GM13976 (cell line): ENCODE measurements at places on chromosomes 5 and 9.

DNA sequence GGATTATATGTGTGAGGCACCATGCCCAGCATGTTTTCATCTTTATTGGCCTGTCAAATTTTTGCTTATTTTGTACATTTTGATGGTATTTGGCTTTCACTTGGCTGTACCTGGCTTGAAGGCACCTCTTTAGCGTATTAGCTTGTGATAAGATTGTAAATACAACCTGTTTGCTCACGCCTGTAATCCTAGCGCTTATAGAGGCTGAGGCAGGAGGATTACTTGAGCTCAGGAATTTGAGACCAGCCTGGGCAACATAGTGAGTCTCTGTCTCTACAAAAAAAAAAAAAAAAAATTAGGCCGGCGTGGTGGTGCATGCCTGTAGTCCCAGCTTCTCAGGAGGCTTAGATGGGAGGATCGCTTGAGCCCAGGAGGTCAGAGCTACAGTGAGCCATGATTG lies 11.3 kb downstream of the SEC24A start:
- no peak for DNase-seq

DNA sequence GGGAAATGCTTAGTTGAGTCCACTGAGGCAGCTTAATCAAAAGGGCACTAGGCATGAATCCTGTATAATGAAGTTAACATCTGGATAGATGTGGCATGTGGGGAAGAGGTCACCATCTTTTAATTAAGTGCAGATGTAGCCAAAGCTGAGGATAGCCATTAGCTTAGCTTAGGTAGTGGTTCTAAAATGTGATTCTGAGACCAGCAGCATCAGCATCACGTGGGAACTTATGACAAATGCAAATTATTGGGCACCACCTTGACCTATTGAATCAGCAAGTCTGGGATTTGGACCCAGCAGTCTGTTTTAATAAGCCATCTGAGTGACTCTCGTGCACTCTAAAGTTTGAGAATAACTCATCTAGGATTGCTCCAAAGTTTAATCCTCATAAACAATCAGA lies 63.8 kb downstream of the SNCAIP start:
- DNase-seq: no peak

DNA sequence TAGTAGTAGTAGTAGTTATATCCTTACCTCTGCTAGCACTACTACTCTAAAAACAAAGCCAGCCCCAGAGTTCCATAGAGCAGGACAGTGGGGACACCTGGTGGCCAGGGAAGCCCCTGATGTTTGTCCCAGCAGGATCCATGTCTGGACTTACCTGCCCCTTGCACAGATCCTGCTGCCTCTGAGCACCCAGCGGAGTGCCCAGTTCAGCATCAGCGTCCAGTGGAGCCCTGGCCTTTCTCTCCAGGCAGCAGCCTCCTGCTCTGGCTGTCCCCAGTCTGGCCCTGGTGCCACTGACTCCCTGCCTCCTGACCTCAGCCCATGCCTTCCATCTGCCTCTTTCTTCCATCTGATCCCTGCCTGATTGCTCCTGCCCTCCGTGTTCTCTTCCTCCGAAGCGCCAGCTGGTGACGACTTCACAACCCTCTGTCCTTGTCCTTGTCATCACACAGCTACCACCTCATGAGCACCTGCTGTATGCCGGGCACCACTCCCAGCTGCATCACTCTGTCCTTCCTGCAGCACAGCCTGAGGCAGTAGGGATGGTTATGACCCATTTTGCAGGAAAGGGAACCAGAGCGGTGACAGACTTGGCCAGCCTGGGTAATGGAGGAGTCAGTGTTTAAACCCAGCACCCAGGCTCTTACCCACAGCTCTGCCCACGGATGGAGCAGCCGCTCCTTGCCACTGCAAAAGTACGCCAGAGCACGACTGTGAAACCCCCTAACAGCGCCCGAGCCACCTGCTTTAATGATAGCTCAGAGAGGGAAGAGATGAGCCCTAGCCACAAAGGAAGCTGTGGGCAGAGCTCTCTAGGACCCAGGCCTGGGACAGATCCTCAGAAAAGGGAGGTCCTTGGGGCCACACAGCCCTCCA lies 11.5 kb downstream of the SARDH start:
- DNase-seq: peak; percentile 76

GRCh38 chr5:100772006-100772405 lies 131.1 kb downstream of the ST8SIA4 start:
- no peak for DNase-seq

DNA sequence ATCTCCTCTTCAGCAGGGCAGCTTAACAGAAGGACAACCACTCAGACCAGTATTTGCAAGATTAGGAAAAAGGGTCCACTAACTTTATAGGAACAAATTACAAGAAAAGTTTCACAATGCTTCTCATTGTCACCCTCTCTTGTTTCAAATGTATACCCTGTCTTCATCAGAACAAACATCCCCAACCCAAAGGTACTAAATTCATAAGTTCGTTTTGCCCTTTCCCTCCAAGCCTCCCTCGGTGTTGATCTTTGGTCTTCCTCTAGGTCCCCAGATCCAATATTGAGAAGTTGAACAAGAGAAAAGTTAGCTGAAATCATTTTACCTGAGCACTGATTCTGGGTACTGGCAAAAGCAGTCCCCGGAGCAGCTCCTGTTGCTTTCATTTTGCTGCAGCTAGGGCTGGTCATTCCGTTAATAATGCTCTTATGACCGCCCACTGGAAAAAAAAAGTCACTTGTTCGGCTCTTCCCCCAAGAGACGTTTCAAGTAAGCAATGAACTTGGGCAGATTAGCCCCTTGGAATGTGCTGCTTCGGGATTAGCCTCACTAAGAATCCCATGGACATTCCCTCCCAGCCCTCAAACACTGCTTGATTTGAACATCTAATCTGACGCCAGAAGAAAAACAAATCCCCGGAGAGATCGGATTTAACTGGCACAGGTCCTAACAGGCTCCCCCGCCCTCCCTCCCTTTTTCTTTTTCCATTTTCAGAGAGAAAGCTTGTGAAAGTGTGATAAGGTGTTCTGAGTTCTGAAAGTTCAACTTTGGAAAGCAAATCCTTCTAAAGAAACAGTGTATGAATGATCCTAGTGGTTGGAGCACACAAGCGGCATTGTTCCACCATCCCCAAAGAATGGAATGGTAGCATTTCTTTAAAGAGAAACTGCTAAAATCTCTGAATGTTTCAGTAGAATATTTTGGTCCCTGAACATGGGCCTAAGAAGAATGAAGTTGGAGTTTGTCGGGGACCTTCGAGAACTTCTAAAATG lies 252.5 kb downstream of the TRPM3 start:
- no peak for DNase-seq

DNA sequence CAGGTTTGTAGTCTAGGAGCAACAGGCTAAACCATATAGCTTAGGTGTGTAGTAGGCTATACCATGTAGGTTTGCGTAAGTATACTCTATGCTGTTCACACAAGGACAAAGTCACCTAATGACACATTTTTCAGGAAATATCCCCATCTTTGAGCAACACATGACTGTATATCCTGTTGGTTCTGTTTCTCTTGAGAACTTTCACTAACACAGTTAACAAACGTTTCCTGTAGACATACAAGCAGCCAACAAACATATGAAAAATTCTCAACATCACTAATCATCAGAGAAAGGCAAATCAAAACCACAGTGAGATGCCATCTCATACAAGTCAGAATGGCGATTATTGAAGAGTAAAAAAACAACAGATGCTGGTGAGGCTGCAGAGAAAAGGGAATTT lies 68.2 kb downstream of the NR2F1-AS1 start:
- DNase-seq: no peak

DNA sequence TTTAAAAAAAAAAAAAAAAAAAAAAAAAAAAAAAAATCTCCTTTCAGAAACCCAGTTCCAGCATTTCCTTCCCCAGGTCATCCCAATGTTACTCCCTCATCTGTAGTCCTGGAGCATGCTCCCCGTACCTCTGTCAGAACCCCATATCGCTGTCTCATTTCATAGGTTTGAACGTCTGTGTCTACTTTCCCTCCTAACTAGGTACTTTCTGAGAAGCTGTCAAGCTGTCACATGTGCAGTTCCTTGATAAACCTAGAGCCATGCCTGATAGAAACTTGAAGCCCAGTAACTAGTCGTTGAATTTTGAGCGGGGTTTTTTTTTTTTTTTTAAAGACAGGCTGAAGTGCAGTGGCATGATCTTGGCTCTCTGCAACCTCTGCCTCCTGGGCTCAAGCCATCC lies 15.6 kb downstream of the EXOSC3 start:
- DNase-seq: no peak

- no peak for DNase-seq
These were observed 10.6 kb upstream of the SLC6A19 start for GRCh38 chr5:1190837-1191239.

DNA sequence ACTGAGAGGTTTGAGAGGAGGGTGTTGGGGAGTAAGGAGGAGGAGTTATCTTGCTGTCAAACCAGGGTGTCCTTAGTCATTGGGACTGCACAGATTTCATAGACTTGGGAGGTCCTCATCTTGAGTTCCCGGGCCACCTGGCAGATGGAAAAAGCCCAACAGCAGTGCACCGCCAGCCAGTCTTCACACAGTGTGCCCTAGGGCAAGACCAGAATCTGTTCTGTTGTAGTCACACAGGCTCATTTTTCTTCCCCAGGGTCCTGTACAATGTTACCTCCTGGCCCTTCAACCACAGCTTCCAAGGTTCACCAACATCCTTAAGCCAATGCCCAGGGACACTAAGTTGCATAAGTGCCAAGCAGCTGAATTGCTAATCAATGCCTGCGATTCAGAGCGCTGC lies 21.0 kb downstream of the PLAC8L1 start:
- no peak for DNase-seq

- DNase-seq: no peak
These were observed 37.6 kb downstream of the NKX2-5 start for GRCh38 chr5:173197375-173197891.

GRCh38 chr5:53403291-53403690 lies 77.1 kb upstream of the FST start:
- no peak for DNase-seq

DNA sequence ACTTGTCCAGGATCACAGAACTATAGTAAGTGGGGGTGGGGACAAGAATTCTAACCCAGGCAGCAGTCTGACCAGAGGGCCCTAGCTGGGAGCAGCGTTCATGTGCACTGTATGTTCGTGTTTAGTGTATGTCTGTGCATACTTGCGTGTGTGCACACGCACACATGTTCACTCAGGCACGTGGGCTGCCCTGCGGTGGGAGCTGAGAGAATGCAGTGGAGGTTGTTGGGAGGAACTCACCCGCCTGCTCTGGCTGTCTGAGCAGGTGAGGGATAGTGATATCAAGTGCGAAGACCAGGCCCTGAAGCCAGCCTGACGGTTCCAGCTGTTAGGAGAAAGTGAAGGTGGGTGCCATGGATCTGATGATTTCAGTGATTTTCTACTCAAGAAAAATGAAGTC lies 942 bp downstream of the DCANP1 start:
- no peak for DNase-seq

DNA sequence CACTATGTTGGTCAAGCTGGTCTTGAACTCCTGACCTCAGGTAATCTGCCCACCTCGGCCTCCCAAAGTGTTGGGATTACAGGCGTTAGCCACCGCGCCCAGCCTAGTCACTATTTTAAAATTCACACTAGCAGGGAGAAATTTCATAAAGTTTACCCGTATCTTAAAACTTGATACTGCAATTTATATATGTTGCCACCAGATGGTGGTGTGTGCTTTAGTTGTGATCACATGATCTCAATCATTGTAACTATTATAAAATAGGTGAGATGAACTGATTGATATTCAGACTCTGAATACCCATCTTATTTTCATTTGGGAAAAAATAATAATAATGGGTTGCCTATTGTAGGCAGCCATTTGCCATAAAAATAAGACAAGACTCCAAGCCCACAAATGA lies 1330.4 kb upstream of the WWC1 start:
- DNase-seq: no peak

DNA sequence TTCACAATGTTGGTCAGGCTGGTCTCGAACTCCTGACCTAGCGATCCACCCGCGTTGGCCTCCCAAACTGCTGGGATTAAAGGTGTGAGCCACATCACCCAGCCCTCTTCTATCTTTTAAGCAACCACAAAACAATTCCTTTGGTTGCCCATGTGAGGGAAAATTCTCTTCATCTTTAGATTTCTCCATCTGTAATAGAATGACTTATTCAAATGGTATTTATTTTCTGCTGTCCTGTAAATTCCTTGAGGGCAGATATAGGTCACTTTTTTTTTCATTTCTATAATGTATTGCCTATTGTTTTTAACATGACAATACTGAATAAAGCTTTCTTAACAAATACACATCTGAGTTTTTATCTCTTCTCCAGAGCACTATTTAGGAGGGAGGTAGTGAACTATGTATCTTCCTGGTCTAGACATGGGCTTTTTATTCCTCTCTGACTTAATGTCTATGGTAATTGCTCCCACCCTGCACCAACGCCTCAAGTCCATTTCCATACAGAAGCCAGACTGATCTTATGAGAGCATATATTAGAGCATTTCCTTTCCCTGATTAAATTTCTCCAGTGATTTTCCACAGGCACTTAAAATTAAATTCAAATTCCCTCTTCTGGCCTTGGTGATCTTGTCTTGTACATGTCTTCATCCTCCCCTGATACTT lies 595.6 kb downstream of the CAAP1 start:
- no peak for DNase-seq

GRCh38 chr9:121942866-121943382 lies 150.2 kb downstream of the TTLL11 start:
- no peak for DNase-seq

DNA sequence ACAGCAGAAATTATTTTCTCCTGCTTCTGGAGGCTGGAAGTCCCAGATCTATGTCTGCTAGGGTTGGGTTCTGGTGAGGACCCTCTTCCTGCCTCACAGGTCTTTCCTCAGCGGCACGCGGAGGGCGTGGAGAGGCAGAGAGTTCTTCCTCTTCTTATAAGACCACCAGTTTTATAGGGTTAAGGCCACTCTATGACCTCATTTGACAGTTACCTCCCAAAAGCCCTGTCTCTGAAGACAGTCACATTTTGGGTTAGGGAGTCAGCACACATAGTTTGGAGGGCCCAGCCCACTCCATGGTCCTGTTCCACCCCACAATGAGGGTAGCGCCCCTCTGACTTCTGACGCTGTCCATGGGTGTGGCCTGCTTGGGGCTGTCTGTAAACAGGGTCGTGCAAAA lies 46.7 kb downstream of the TRIP13 start:
- DNase-seq: no peak

DNA sequence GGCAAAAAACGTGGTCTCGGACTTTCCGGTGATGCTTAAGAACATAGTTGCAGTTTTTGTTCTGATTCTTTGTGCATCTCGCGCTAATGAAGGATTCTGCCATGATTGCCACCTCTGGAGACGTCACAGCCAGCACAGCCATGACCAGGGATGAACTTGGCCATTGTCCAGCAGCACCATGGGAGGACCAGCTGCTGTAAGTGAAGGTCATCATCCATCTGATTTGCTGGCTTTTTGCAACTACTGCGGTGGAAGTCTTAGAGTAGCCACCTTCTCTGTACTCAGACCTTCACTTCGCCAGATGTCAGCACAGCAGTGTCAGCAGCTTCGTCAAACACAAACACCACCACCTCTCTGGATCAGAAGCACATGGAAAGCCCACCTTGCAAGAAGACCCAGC lies 45.7 kb downstream of the NSUN2 start:
- DNase-seq: no peak

DNA sequence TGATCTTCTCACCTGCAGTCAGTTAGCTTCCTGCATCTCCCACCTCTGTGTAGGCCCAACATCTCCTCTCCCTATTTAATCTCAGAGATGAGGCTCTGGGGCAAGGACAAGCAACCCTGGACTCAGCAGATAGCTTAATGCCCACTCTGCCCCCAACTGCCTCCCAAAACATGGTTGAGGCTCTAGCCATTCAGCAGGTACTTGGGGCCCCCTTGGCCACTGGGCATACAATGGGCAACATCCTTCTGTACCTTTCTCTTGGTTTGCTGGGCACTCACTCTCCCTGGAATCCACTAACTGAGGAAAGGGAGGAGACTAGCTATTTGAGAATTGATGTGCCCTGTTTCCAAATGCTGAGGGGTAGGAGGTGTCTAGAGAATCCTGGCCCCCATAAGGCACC lies 9.4 kb downstream of the IGIP start:
- DNase-seq: no peak
